ENCODE measurements at places on chromosomes 1 and 21.
A peak's percentile ranks its signal among the peaks of the same experiment; 100 is the strongest.

- DNase-seq = no peak
Observed at GRCh38 chr1:175206687-175207086, 14.1 kb upstream of the KIAA0040 start.

DNA sequence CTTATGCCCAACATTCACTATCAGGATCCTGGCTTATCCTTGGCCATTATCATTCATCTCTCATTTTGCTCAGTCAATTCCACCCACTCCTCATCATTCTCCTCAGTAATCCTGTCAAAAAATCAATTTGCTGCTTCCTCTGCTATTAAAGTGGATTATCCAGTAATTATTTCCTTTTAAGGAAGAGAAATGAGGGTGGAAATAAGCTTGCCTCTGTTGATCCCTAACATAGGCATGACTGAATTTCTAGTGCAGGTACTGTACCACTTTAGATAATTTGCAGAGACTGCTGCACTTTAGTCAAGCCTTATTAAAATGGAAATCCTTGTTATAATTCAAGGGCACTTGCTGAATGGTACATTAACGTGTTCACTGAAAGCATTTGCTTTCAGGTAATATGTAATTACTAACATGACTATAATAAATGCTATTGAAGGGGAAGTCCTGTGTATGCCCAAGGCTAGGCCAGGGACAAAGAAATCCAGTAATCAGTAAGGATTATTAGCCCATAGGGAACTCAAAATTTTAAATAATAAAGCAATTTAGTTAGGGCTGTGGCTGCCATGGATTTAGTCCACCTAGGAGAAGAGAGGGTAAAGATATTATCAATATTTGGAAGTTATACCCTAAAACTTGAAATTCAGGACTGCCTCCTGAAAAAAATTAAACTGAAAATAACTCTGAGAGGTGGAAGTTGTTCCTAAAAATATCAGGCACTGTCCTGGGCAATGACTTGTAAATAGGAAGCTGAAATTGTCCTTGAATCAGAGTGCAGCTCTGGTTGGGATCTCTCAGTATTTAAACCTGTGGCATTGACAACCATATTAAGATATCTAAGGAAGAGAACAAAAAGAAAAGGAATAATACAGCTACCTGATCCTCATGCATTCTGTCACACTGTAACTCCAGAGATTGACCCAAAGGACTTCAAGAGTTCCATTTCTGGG is 43.4 kb downstream of the RGS2 start:
- no peak for DNase-seq

DNA sequence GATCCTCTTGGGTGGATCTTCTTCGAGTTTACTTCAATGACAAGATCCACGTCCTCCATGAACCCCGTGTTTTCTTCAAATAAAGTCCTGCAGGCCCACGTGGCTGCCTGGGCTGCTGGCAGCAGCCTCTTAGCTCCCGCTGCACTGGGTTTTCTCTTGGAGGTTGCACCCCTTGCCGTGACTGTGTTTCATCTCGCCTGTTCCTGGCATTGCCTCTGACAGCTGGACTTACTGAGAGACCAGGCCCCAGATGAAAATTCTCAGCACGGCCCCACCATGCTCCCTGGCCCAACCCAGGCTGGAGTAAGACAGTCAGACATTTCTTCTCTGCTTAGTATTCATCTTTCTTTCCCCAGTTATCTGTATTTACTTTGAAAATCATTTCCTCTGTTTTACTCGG is 274.8 kb upstream of the RUNX1 start:
- DNase-seq = no peak

GRCh38 chr1:55374801-55375616 is 159.8 kb upstream of the USP24 start:
- DNase-seq = no peak

- DNase-seq = no peak
Observed at GRCh38 chr1:229972600-229973296, 94.3 kb upstream of the GALNT2 start.

DNA sequence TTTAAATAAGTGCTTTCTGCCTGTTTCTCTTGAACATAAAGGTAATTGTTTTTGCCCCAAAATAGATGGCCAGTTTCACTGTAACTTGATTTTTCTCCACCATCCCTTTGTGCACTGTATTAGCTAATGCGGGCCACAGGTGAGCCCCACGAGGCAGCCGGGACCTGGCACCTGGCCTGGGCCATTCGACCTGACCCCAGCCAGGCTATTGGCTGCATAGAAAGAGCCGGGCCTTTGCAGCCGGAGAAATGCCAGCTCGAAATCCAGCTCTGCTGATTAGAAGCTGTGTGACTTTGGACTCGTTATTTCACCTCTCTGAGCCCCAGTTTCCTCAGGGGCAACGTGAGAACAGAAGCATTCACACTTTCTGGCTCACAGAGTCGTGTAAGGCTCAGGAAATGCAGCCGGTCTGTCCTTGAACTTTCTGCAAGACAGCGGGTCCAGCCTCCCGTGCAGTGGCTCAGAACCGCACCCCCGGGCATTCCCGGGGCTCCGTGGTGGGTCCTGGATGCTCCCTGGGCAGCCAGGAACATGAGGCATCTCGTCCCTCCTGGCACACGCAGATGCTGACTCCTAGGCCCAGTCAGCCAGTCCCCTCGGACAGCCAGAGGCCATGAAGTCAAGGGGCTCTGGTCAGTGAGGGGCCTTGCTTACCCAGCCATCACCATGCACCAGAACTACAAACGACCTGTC is 37.4 kb upstream of the ACTRT2 start:
- no peak for DNase-seq

DNA sequence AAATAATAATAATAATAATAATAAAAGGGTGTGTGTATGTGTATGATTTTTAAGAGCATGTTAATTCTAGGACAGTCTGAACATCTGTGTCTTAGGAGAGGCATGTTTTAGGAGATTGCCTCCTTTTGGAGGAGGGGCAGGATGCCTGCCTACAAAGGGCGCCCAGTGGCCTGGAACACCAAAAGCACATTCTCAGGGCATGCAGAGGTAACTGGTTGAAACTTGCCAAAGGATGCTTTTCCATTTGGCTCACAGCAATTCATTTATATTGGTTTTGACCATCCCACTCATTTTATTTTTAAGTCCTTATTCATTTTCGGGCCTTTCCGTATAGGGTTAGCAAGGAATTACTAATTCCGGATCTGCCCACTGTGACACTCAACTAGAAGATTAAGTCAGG is 21.1 kb upstream of the LAMC2 start:
- DNase-seq = no peak

DNA sequence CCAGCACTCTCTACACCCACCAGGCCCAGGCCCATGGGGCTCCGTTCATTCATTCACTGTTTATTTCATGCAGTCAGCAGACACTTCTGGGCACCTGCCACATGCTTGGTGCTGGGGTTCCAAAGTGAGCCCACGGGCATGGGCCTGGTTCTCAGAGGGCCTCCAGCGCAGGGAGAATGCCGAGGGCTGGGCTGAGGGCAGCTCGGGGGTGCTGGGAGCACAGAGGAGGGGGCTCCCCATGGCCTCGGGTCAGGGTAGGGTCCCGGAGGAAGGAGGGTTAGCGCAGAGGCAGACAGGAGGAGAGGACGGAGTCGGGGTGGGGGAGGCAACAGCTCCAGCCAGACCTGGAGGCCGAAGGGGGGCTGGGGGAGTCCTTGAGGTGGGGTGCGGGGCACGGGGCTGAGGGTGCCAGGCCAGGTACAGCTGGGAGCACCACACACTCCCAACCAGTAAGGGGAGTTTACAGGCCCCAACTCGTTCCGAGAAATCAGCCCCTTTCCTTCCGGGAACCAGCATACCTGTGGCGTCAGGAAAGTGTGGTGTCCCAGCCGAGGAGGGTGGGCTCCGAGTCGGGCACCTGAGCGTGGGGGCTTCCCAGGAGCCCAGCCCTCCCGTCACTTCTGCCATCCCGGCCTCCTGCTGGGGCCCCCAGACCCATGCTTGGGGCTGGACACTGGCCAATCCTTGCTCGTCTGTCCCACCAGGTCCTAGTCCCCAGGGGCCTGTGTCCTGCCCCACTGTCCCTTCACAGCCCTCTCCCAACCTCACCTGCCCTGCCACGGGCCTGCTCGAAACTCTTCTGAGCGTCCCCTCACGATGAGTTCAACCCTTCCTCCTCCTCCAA is 10.8 kb downstream of the ARHGEF16 start:
- no peak for DNase-seq

GRCh38 chr1:218667781-218668516 is 322.8 kb downstream of the TGFB2 start:
- no peak for DNase-seq

DNA sequence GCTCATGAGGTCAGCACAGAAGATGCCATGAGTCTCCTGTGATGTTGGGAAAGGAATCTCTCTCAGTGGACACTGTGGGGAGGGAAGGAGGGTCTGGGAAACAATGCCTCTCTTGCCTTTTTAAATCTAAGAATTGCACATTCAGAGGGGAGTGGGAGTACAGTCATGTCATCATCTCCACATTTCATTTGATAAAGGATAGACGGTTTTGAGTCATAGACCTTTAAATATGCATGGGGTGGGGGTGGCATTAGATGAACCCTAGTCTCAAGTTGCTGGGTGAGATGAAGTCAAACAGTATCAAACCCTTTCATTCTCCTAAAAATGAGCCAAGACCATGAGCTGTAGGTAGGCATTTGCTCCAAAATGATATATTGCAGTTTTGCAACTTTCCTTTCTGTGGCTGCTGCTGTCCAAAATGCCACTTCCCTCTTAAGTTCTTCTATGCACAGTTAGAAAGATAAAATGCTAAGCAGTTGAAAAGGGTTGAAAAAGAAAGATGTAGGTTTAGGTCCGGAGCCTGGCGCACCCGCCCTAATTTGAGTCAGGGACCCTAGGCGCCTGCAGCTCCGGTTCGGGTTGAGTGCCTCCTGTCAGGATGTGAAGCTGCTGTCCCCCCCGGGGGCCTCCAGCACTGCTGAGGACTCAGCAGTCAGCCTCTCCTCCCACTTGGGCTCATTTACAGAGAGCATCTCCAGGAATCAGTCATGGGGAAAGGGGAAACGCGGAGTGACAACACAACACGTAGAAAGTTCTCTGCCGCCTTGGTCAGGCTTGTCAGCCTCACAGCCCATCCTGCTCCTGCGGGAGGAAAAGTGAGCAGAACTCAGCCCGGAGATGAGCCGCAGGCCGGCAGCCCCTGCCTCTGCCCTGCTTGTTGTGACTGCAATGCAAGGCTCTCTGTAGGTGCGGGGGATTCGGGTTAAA is 479.3 kb upstream of the RUNX1 start:
- DNase-seq = no peak

GRCh38 chr21:15333136-15333710 is 268.4 kb upstream of the NRIP1 start:
- no peak for DNase-seq

- peak; percentile 75 for DNase-seq
Observed at GRCh38 chr1:226677027-226678020, 61.8 kb downstream of the ITPKB start.

- DNase-seq = no peak
Observed at GRCh38 chr1:53180226-53180625, 16.4 kb upstream of the CPT2 start.

GRCh38 chr21:19475525-19475924 is 1071.9 kb upstream of the TMPRSS15 start:
- no peak for DNase-seq

DNA sequence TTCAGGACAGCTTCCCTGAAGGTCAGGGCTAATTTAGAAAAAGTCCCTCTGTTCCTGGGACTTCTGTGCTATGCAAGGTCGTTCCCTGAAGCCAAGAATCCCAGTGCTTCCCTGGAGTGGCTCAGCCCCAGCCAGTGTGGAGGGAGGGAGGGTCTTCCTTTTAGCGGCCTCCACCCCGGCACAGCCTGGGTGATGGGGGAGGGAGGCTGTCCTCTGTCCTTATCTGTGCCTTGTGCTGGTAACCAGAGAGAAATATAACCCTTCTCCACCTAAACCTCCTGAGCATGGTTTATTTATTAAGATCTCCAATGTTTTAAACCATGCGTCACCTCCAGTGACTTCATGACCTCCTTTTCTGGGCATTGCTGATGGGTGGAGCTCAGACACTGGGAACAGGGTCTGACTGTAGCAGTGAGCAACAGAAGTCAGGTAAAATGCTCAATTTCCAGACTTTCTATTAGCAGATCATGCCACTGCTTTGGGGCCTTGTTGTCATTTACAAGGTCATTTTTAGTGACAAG is 157.1 kb downstream of the DSCAM start:
- DNase-seq = no peak

DNA sequence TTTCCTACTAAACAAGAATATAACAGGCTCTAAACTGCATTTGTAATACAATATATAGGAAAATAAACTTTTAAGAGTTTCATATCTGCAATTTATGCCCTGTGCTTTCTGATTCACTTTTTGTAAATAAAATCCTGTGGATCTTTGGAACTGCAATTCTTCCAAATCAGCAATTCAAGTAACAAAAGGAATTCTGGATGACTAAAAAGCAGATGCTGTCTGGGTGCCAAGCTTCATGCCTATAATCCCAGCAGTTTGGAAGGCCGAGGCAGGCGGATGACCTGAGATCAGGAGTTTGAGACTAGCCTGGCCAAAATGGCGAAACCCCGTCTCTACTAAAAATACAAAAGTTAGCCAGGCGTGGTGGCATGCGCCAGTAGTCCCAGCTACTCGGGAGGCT is 6.3 kb downstream of the NME7 start:
- DNase-seq = no peak

DNA sequence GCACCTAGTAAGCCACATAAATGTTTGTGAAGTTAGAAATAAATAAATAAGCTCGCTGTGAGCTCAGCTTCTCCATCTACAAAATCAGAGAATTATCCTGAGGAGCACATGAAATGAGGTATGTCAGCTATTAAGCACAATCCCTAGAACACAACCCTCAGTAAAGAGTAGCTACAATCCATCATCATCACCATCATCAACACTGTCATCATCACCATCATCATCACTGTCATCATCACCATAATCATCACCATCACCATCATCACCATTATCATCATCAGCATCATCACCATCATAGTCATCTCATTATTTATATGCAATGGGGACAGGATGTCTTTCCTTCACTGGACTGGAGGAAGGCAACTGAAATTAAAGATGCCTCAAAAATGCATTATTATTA is 189.6 kb downstream of the NPHP4 start:
- DNase-seq = no peak

GRCh38 chr1:158819461-158820443 is 11.4 kb upstream of the MNDA start:
- DNase-seq = no peak

DNA sequence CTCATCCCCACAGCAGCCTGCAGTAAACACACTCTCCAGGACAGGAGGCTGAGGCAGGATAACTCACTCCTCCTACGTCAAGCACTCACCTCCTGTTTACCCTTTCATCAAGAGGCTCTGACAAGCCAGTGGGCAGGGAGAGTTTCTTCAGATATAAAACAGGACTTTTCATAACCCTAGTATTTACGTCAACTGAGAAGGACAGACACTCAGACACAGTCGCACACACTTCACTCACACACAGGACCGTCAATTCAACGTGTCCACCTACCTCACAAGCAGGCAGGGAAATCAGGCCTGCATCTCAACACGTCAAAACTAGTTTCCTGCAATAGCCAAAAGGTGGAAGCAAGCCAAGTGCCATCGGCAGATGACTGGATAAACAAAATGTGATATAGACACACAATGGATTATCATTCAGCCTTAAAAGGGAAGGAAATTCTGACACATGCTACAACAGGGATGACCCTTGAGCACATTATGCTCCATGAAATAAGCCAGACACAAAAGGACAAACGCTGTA is 48.6 kb downstream of the ITPKB start:
- DNase-seq = no peak
